ENCODE measurements at places on chromosomes 6 and 20. TPM values are rescaled to one million over a fixed set of nuclear protein-coding genes. Genes with fewer than 3 reads are reported as not detected.

Gene SLC22A3
- not detected for polyA plus RNA-seq

Gene PCSK2
- not detected for polyA plus RNA-seq

DNA sequence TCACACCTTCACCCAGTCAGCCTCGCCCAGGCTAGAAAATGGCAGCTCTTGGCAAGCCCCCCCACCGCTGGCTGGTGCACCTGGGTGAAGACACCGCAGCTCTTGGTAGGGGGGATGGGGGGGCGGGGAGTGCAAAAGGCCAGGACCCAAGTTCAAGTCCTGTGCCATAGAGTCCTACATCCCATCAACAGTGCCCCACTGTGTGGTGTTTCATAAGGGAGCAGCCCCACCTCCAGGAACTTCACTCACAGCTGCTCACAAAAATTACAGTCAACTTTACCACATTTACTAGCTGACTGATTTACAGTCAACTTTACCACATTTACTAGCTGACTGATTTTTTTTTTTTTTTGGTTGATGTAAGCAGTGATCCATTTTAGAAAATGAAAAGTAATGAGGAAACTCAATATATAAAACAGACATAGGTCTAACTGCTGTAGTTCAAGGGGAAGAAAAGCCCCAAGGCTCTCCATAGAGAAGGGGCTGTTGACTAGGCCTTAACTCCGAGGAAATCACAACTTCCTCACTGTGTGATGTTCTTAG, 208.9 kb upstream of the SNX9 start:
- DNase-seq = no peak

DNA sequence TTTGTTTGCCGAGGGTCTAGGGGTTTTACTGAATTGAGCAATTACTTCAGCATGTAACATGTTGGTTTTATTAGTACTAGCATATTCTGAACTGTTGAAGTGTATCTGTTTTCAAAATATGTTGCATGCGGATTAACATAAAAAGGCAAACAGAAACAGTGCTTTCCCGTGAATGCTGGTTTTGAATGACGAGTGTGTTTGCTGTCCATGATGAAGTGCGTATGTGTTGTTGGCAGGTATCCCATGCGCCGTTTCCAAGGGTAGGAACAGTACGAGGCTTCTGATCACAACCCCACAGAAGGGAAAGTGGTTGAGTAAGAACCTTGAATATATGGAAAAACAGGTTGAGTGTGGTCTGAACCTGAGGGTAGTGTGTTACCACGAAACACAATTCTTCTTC, 232.9 kb downstream of the SAMD5 start:
- peak; percentile 6 for DNase-seq

DNA sequence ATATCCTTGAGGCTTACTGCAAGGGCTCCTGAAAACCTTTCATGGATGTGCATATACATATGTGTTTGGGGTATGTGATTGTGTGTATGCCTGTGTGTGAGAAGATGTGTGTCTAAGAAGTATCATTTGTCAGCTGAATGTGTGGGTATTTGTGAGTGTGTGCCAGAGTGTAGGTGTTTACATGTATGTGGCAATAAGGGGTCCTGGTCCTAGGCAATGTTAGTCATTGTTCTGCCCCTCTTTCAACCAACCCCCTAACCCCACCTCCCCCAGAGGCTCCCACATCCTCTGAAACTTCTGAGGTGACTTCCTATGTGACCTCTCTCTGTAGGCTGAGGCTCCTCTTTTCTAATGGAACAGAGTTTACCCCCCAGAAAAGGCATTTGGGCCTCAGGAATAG, 186.4 kb downstream of the LRFN2 start:
- no peak for DNase-seq

GRCh38 chr6:144652292-144652891, 367.3 kb downstream of the UTRN start:
- no peak for DNase-seq

Gene SCUBE3
- 12.3 TPM for polyA plus RNA-seq

DNA sequence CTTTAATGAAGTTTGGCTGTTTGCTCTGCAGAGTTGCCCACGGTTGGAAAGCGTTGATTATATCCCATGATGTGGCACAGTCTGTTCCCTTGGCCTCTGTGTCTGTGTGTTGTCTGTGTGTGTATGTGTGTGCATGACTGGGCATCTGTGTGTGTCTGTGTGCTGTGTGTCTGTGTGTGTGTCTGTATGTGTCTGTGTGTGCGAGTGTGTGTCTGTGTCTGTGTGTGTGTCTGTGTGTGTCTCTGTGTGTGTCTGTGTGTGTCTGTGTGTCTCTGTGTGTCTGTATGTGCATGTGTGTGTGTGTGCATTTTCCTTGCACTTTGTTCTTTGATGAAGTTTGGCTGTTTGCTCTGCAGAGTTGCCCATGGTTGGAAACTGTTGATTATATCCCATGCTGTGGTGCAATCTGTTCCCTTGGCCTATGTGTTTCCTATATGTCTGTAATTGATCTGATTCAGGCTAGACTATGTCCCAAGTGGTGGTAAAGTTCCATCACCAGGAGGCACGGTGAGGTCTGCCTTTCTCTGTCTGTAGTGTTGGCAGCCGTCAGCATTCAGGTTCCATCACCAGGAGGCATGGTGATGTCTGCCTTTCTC, 78.1 kb upstream of the RIN2 start:
- no peak for DNase-seq

Gene FAM184A
- polyA plus RNA-seq = not detected

Gene LY6G6D
- polyA plus RNA-seq = not detected

DNA sequence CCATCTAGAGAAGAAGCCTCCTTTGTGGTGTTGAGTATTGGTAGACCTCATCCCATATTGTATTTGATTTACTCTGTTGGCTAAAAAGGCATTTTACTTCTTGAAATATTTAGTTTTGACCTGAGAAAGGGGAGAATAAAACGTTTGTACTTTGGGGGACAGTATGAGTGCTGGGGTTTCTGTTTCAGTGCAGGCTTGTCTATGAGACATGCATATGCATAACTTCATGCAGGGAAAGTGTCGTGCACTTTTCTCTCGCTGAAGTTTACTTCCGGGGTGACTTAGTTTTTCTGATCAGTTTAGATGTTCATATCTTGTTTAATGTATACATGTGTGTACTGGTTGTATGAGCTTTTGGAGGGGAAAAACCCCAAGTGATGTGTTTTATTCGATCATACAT, 59.5 kb downstream of the UTRN start:
- DNase-seq = no peak

DNA sequence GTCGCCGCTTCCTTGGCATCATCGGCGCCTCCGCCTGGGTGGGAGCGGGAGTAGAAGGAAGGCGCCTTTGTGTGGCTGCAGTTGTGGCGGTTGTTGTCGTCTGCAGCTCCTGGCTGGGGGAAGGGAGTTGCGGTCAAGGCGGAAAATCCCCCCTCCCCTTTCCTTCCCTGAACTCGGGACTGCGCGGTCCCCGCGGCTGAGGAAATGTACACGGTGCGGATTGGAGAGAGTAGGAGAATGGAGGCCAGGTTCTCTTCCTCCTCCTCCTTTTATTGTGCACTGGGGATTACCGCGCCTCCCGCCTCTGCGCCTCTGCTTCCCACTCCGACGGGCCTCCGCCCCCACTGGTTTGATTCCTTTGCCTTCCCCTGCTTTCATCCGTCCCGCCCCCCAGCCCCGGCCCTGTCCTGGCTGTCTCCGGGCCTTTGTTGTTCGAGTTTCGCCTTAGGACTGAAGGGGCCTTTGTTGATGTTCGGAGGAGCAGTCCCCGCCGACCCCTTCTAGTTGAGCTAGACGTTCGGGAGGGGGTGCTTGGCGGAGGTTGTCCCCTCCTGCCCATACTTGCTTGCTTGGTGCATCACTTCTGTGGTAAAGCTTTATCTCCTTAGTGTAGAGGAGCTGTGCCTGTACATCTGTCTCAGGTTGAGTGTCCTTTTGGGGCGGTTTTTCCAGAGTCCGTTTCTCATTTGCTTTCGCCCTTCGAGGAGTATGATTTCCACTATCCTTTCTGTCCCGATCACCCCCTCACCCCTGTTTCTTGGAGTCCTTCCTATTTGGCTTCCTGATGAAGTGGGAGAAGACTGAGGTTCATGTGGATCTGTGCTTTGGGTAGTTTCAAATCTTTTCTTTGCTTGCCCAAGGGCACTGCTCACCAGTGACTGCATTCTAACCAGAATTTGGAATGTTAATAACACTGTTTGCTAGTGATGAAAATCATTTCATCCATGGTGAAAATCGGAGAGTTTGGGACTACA, 764 bp downstream of the ZNF292 start:
- DNase-seq = no peak

Gene TNXB
- 0.60 TPM for polyA plus RNA-seq

Gene PNPLA1
- polyA plus RNA-seq = not detected

Gene ORC3
- polyA plus RNA-seq = 35.5 TPM

- DNase-seq = no peak
Measured at GRCh38 chr6:19298421-19298820, 538.7 kb upstream of the ID4 start.

GRCh38 chr20:18380908-18381529, 85.8 kb downstream of the DZANK1 start:
- DNase-seq = no peak

Gene SMIM8
- polyA plus RNA-seq = 1.2 TPM
